ENCODE measurements at places on chromosomes 11 and 22. TPM values are rescaled to one million over a fixed set of nuclear protein-coding genes. Genes with fewer than 3 reads are reported as not detected.

- H3K36me3 ChIP-seq, result no peaks in the 10 kb centered on the region
- no peak for DNase-seq
- no peaks in the 10 kb centered on the region for H3K27me3 ChIP-seq
- H3K27ac ChIP-seq, result no peak overlapping the region
Observed at GRCh38 chr22:23088199-23088604, 17.9 kb downstream of the GNAZ start.

The MAPK8IP2 gene
- 0.22 TPM for polyA plus RNA-seq

The OR1S2 gene
- not detected for polyA plus RNA-seq

The MAPK11 gene
- polyA plus RNA-seq, result 14.4 TPM

DNA sequence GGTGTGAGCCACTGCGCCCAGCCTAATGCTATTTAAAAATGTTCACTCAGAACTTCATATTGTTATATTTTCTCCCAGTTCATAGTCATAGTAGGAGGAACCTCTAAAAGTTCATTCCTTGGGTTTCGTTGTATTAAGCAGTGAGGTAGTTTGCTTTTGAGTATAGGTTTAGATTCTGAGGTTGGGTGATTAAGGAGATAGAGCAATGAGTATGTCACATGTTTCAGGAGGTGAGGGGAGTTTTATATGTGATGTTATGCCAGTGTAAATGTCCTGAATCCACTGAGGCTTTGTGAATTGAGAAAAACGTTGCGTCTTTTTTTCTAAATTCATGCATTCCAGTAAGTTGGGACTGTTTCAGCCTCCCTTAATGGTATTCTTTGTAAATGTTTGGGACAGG, 4.2 kb downstream of the UBE2L3 start:
- H3K4me3 ChIP-seq, result no peak overlapping the region
- no peak overlapping the region for H3K27ac ChIP-seq
- no peaks in the 10 kb centered on the region for H3K36me3 ChIP-seq

DNA sequence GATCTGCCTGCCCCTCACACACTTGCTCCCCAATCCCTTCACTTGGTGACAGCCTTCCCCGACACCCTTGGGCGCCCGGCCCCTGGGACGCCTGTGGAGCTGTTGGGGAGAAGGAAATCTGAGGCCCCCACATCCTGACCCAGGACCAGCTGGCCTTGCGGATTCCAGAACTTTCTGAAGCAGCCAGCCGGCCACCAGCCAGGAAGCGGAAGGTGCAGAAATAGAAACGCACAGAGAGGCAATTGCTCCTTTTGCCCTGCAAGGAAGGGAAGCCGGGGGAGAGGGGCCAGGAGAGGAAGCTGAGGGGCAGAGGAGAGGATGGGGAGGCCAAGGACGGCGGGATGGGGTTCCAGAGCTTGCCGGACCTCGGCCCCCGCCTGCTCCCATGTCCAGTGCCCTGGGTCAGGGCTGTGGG, 66.7 kb upstream of the LINC01488 start:
- H3K4me1 ChIP-seq, result peaks cover 8% of the 10 kb centered on the region
- H3K36me3 ChIP-seq, result no peaks in the 10 kb centered on the region
- H3K27me3 ChIP-seq, result no peaks in the 10 kb centered on the region
- no peak for DNase-seq
- H3K4me3 ChIP-seq, result no peak overlapping the region
- H3K27ac ChIP-seq, result no peak overlapping the region

DNA sequence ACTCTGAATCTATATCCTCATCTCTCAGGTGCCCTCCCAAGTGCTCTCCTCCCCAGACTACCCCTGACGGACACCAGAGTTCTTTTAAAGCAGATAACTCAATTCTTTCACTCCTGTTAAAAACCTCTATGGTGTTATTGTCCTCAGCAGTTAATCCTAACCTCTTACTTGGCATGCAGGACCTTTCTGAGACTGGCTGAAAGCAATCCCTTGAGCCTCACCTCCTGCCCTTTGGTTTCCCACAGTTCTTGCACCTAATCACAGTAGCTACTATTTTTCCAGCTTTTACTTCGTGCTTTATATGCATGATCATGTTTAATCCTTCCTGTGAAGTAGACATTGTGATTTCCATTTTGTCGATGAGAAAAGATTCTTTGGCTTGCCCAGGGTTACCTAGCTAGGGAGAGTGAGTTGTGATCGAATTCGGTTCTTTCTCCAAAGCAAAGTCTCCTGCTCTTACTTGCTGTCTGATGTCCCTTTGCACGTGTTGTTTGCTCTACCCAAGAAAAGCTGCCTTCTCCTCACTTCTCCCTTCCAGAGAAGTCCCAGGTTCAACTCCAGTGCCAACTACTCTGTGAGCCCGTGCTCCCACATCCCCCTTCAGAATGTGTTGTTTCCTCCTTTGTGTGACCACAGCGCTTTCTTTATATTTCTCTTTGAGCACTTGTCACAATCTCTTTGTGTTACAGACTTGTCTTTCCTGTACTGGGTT, 2.1 kb downstream of the UBE2L3 start:
- H3K4me3 ChIP-seq, result no peak overlapping the region
- no peaks in the 10 kb centered on the region for H3K36me3 ChIP-seq
- no peak overlapping the region for H3K27ac ChIP-seq

GRCh38 chr11:117916956-117917355, 12.2 kb downstream of the TMPRSS13 start:
- H3K27me3 ChIP-seq, result peaks cover 5% of the 10 kb centered on the region
- H3K4me1 ChIP-seq, result no peaks in the 10 kb centered on the region
- no peak overlapping the region for H3K27ac ChIP-seq

GRCh38 chr11:16086229-16086819, 270.0 kb downstream of the SOX6 start:
- no peaks in the 10 kb centered on the region for H3K27me3 ChIP-seq
- H3K4me3 ChIP-seq, result no peak overlapping the region
- H3K27ac ChIP-seq, result no peak overlapping the region
- no peaks in the 10 kb centered on the region for H3K36me3 ChIP-seq
- no peaks in the 10 kb centered on the region for H3K4me1 ChIP-seq

Measured in IMR-90 (cell line).